ENCODE measurements at places on chromosomes 16 and 17. TPM values are rescaled to one million over a fixed set of nuclear protein-coding genes. Genes with fewer than 3 reads are reported as not detected.

Gene OR2C1
- not detected for polyA plus RNA-seq

- DNase-seq: no peak
These were observed 5.0 kb downstream of the DEXI start for GRCh38 chr16:10937068-10937859.

GRCh38 chr17:36979565-36979941 is 30.8 kb downstream of the AATF start:
- no peak for DNase-seq

Gene STX1B
- 0.07 TPM for polyA plus RNA-seq

GRCh38 chr16:27787665-27788064 is 237.7 kb downstream of the KATNIP start:
- no peak for DNase-seq

Gene DPEP1
- polyA plus RNA-seq: not detected

DNA sequence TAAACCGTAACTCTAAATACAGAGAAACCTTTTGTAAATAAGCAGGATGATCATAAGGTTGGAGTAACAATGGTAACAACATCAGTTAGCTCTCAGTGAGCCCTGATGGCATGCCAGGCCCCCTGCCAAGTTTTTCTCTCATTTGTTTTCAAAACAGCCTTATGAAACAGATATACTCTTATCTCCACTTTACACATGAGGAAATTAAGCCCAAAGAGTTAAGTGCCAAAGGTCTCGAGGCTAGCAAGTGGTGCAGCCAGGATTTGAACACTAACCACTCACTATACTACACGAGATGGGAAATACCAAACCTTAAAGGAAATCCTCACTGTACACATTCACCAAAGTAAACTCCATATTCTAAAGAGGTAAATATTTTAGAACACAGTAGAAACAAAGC is 15.0 kb downstream of the USP31 start:
- DNase-seq: no peak

DNA sequence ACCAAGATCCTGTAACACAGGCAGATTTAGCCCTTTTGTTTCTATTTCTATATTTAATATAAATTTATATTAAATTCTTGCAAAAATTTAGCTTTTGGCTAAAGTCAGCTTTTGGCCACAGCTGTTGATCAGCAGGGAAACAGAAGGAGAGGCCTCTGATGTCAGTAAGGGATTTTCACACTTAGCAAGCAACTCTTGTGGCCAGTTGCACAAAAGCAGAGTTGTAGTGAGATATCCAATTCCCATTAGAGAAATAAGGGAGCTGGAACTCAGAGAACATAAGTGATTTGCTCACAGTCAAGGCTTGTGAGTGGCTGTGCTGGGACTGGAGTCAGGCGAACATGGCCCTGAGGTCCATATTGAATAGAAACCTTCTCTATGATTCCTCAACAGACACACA is 16.7 kb upstream of the HEATR6 start:
- DNase-seq: no peak

- no peak for DNase-seq
These were observed 50.7 kb downstream of the FOXK2 start for GRCh38 chr17:82570277-82570676.
